ENCODE measurements at places on chromosomes 3 and 15.

DNA sequence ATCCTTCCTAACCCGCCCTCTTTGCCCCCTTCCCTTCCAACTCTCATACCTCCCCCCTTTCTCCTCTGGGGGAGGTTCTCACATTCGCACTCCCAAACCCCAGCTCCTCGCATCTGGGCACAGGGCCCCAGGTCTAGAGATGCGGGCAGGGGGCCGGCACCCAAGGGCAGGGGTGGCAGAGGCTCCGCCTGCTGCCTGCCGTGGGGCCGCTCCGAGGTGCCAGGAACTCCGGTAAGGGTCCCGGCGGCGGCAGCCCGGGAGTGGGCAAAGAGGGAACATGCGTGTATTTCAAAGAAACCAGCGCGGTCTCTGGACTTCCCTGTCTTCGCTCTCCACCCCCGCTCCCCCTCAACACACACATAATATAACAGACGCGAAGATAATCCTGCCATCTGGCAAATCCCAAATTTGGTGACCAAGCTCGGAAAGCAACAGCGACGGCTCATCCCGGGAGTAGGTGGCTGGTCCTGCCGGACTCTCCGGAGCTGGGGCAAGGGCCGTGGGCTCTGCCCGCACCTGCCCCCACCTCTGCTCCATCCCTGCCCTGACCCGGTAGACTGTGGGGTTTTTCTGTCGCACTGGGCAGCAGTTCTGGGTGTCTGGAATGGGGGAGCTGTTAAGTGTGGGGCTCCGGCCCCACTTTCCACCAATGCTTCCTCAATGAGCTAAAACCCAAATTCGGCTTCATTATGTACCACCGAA is 31.0 kb downstream of the NR2F2 start:
- DNase-seq = no peak

DNA sequence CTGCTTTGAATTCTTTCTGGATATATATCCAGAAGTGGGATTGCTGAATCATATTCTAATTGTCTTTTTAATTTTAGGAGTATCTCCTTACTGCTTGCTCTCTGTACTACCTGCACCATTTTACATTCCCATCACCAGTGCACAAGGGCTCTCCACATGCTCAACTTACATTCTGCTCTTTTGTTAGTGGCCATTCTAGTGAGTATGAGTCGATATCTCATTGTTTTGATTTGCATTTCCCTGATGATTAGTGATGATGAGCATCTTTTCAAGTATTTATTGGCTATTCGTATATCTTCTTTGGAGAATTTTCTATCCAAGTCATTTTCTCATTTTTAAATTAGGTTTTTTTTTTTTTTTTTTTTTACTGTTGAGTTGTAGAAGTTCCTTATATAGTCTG is 29.5 kb downstream of the PFN2 start:
- no peak for DNase-seq

GRCh38 chr3:183360971-183361624 is 67.3 kb downstream of the MCF2L2 start:
- no peak for DNase-seq

DNA sequence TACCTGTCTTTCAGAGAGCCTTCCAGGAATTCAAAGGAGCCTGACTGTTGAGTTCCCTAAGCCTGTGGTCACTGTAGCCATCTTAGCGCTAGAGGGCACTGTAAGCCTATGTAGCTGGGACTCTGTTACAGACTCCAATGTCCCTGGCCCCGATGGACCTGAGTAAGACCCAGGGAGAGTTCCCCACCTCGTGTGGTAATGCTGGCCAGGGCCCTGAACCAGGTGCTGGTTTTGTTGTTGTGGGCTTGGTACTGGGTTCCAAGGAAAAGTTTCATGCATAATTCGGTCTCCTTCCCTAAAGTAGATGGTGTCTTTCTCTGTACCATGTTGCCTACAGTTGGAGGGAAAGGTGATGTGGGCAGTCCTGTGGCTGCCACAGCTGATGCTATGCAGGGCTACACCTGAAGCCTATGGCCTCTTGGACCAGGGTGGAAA is 32.4 kb downstream of the CDAN1 start:
- no peak for DNase-seq

DNA sequence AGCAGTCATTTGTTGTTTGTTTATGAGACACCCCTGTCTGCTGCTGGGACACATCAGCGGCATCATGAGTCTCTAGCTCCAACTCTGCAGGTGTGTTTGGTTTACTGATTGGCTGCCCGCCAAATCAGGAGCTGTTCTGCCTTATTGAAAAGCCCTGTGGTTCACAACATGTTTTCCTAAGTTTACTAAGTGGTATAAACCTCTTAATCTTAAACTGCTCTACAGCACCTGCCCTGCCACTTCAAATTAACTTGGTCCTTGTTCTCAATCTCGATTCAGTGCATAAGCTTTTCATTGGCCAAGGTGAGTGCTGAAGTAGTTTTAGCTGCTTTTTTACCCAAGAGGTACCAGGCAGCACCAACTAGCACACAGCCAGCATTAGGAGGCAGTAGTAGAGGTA is 77.8 kb upstream of the WDR72 start:
- DNase-seq = no peak

DNA sequence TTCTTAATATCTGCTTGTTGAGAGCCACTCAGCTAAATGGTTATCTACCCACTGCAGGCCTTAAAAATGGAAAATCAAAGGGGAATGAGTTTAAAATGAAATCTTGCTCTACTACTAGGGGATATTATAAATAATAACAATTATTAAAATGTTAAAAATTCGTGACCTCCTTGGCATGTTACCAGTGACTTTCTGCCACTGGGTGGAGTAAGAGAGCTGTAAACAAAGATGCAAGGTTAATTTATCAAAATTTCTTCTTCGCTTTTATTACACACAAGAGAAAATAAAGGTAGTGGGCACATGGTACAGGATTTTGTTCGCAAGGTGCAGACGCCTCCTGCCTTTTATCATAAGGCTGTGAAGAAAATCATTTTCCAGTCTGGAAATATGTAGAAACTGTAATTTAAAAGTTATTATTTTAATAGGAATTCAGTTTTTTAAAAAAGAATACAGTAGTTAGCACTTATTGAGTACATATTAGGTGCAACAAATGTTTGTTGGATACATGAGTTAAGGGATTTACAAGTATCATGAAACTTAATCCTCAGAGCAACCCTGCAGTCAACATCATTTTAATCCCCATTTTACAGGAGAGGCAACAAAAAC is 272.6 kb downstream of the SUCLG2 start:
- no peak for DNase-seq

GRCh38 chr15:71231758-71232157 is 116.5 kb downstream of the THSD4 start:
- no peak for DNase-seq

DNA sequence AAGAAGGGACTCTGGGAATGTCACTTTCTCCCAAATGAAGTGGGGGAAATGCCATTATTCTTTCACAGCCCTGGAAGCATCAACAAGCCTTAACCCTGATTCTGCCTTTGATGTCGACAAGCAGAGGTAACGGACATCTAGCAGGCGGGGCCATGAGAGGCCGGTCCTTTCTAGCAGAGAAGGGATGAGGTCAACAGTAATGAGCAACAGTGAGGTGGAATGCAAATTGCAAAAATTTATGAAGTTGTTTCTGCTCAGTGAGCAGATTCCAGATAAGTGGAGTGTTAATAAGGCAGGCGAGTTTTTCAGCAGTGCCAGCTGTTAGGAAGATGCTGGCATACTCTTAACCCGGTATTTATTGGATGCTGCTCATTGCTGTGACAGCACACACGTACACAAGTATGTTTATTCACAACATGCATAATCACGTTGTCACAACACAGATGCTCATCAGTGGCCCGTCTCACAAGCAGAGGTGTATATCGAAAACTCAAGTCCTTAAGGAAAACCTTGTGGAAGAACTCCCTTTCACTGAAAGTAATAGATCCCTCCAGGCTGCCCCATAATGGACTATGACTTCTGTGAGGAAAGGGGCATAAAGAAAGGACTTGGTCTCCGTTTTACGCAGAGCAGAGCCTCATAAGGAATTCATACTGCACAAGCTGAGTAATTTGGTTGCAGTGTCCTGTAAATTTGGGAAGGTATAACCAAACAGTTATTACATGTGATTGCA is 329.0 kb downstream of the IGSF11 start:
- DNase-seq = no peak

DNA sequence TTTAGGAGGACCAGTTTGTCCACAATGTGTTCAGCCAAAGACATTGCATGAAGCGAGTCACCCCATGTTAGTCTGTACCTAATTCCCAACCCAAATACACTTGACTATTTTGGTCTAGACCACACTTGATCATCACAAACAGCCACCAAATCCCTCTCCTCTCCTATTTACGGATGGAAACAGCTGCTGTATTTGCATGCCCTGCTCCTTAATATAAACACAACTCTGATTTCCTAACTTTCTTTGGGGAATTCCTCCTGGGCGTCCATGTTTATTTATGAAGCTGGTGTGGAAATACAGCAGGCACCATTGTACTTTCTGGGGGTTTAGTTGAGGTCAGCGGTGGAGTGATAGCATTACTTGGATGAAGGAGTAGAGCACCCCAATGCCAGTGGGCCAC is 235.2 kb downstream of the TLE3 start:
- no peak for DNase-seq

DNA sequence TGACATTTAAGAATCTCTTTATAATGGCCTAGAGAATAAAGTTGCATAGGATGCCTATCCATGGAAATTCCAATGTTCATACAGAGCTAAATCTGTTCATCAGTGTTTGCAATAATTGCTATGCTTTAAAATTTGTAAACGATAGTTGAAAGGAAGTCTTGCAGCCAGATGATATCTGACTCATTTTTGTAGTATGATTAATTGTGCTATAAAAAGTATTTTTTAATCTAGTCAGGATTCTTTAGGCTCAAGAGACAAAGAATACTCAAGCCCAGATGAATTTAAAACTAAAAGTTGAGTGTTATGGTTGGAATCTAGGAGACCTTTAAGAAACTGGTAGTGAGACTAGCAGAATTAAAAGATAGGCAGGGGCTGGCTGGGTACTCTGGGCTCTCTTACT is 50.5 kb downstream of the SUCNR1 start:
- DNase-seq = no peak

DNA sequence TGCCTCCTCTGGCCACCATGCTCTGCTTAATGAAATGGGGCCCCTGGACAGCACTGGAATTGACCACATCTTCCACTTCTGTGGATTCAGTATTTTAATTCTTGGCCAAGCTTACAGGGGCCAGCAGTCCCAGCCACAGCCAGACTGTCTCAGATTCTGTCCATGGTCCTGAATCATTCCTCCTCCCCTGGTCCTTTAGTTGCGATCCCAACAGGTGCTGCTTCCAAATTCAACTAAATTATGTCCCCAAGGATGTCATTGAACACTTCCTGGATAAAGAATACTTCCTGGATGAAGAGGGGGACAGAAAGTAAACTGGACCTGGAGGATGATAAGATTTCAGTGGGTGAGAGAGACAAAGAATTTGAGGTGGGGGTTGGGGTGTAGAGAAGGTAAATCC is 111.1 kb upstream of the FOXB1 start:
- no peak for DNase-seq

DNA sequence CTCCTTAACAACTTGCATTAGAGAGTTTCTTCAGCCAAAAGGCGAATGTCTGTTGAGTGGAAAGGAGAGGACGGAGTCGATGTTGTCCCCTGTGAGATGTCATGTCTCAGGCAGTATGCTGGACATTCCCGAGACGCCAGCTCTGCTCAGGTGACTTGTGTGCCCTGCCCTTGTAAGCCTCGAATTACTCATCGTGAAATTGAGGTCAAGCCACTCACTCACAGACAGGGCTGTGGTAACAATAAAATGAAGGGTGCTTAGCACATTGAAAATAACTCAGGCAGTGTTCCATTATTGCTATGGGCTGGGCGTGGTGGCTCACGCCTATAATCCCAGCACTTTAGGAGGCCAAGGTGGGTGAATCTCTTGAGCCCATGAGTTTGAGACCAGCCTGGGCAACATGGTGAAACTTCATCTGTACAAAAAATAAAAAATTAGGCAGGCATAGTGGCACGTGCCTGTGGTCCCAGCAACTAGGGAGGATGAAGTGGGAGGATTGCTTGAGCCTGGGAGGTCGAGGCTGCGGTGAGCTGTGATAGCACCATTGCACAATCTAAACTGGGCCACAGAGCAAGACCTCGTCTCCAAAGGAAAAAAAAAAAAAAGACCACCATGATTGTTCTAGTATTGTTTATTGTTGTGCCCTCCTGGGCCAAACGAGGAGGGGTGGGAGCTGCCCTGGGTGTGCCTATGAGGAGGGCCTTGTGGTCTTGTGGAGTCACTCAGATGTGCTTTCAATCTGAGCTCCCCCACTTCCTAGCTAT is 214.4 kb downstream of the THSD4 start:
- no peak for DNase-seq

GRCh38 chr15:31235311-31236183 is 91.1 kb upstream of the KLF13 start:
- DNase-seq = no peak

DNA sequence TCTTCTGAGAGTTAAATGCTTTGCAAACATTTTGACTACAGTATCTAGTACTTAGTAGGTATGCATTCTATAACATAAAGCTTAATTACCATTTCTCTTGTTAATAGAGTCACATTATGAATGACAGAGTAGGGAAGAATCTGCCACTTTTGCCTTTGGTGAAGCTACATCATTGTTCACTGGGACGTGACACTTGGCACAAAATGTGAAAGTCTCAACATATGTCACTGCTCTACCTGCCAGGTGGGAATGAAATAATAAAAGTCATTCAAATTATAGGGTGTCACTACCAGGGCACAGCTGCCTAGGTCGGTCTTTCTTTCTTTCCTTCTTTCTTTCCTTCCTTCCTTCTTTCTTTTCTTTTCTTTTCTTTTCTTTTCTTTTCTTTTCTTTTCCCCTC is 17.6 kb downstream of the GPR87 start:
- DNase-seq = no peak

DNA sequence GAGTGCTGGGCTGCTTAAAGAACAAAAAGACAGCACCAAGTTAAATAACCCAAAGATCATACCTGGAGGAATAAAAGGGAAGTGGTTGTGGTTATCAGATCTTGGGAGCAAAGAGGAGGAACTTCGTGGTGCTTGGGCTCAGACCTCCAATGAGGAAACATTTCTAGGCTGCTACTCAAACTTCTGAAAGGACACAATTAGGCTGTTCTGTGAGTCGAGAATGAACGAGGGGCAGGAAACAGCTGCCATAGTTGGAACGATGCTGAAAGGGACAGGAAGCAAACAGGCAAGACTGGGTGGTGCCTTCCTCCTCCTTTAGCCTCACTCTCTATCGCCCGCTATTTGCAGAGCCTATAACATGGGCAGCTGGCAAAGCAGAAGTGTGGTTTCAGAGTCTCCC is 276.3 kb upstream of the ARRDC4 start:
- no peak for DNase-seq

GRCh38 chr3:64756398-64756986 is 68.7 kb upstream of the ADAMTS9 start:
- no peak for DNase-seq

- DNase-seq = no peak
These were observed 172.2 kb downstream of the SSR3 start for GRCh38 chr3:156382458-156383346.

- DNase-seq = no peak
These were observed 224.1 kb downstream of the IGSF11 start for GRCh38 chr3:118810499-118811035.

GRCh38 chr3:114659109-114660061 is 365.6 kb downstream of the TIGIT start:
- DNase-seq = no peak

- no peak for DNase-seq
These were observed 25.0 kb downstream of the PIF1 start for GRCh38 chr15:64800476-64800875.
